ENCODE measurements at places on chromosomes 7 and 10. TPM values are rescaled to one million over a fixed set of nuclear protein-coding genes. Genes with fewer than 3 reads are reported as not detected.
A peak's percentile ranks its signal among the peaks of the same experiment; 100 is the strongest.

DNA sequence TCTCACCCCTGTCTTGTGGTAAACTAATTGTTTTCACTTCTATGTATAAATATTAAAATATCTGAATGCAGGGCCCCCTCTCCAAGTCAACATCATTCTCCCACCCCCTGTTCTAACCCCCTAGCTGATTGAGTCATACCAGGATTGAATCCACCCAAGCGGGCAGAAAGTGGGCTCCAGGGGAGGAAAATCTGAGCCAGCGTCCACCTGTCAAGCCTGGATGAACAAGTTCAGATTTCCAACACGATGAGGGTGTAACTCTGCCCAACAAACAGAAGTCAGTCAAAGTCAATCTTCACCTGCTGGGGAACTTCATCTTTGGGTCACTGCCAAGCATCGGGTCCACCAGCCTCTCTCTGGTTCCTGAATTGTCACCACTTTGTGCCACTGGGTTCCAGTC is 162.9 kb upstream of the CELF2 start:
- H3K4me1 ChIP-seq, result no peaks in the 10 kb centered on the region
- no peaks in the 10 kb centered on the region for H3K27me3 ChIP-seq
- no peak overlapping the region for H3K4me3 ChIP-seq
- H3K36me3 ChIP-seq, result no peaks in the 10 kb centered on the region
- H3K27ac ChIP-seq, result no peak overlapping the region
- DNase-seq, result no peak

GRCh38 chr7:69653806-69654205 is 55.5 kb downstream of the AUTS2 start:
- no peak overlapping the region for H3K4me3 ChIP-seq
- peak overlapping the region; percentile 36 for H3K27ac ChIP-seq
- DNase-seq, result no peak
- no peaks in the 10 kb centered on the region for H3K27me3 ChIP-seq
- peaks cover 21% of the 10 kb centered on the region for H3K4me1 ChIP-seq
- H3K36me3 ChIP-seq, result no peaks in the 10 kb centered on the region

DNA sequence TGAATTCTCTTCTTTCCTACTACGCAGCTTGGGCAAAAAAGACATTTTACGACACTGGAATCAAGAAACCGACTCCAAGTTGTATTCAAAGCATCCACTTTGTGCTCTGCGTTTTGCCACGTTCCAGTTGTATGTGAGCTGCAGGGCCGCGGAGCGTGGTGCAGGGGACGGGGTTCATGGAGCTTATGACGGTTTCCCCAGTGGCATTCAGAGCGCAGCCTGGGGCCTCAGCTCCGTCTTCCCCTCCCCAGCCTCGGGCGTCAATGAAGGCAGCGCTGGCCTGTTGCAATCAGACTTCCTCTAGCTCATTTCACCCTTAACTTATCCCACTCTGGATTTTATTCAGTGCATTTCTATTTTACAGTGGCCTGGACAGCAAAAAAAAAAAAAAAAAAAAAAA is 403.4 kb upstream of the KLF6 start:
- H3K4me1 ChIP-seq, result no peaks in the 10 kb centered on the region
- H3K4me3 ChIP-seq, result no peak overlapping the region
- H3K36me3 ChIP-seq, result no peaks in the 10 kb centered on the region
- no peak overlapping the region for H3K27ac ChIP-seq
- no peaks in the 10 kb centered on the region for H3K27me3 ChIP-seq

HOXA6 gene
- total RNA-seq, result 2.5 TPM
